ENCODE measurements at places on chromosomes 11 and 22.

GRCh38 chr11:60360621-60361020, 17.7 kb upstream of the MS4A7 start:
- DNase-seq = no peak

DNA sequence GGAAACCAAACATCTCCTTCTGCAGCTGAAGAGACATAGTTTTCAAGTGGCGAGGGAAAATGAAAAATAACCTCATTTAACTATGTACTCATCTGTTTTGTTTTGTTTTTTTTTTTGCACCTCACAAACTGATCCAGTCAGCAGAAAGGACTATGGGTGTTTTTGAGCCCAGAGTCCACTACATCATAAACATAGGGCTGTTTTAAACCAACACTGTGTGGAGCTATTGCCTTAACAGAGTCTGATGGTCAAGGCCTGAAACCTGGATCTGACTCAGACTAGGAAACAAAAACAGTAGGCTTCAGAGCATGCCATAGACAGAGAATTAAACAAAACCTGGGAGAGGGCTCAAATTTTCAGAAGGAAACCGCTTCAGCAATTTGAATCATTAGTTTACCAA, 99.3 kb upstream of the FSHB start:
- DNase-seq = no peak

- DNase-seq = no peak
These were observed 91.0 kb downstream of the WNT7B start for GRCh38 chr22:45885941-45886395.

DNA sequence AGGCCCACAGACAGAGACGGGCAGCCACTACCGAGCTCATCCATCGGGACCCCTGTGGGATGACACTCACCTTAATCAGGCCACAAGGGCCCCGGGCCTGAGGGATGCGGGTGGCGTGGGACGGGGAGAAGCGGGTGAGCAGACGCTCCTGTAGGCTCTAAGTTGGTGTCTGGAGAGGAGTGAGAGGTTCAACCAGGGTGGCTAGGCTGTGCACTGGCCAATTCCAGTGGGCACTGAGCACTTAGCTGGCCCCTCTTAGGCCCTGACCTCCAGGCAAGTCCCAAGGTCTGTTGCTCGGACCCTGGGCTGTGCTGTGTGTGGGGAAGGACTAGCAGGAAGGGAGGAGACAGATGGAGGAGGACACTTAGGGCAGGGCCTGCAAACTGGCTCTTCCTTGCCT, 139.3 kb downstream of the ST3GAL4 start:
- DNase-seq = no peak

- no peak for DNase-seq
These were observed 84.1 kb downstream of the NXPE2 start for GRCh38 chr11:114762408-114762807.

GRCh38 chr11:17145972-17146371, 61.8 kb downstream of the PIK3C2A start:
- DNase-seq = no peak

GRCh38 chr11:2663915-2664314, 35.9 kb downstream of the KCNQ1OT1 start:
- no peak for DNase-seq

GRCh38 chr11:31818874-31819331, 7.8 kb upstream of the PAX6 start:
- DNase-seq = no peak

GRCh38 chr11:103928802-103929161, 107.7 kb upstream of the DDI1 start:
- DNase-seq = no peak

DNA sequence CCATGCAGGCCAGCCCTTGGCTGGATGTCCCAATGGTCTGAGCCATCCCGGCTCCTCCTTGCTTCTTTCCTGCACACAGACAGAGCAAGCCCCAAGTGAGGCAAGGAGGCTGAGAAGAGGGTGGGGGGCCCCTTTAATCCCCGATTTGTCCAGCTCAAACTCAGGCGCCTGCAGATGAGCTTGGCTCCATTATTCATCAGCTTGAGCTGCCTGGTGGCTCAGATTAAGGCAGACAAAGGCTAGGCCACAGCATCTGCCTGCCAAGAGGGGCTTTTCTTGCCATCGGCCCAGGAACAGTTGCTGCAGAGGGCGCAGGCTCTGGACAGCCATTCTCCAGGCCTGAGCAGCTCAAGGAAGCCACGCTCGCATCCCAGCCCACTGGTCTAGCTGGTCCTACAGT, 35.4 kb downstream of the LMO1 start:
- DNase-seq = no peak

GRCh38 chr11:77131560-77131959, 3.5 kb downstream of the MYO7A start:
- DNase-seq = no peak

DNA sequence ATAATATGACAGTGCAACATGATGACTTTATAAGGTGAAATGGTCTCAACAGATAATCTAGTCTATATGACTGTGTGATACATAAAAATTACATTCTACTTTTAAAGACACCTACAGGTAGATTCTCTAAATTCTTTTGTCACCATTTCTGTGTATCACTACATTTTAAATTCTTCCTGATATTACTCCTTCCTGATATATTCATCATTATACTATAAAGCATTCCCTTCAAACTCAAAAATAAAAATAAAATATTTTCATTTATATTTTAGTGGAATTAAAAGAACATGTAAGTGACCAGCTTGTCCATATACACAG, 1062.3 kb downstream of the DLG2 start:
- no peak for DNase-seq

DNA sequence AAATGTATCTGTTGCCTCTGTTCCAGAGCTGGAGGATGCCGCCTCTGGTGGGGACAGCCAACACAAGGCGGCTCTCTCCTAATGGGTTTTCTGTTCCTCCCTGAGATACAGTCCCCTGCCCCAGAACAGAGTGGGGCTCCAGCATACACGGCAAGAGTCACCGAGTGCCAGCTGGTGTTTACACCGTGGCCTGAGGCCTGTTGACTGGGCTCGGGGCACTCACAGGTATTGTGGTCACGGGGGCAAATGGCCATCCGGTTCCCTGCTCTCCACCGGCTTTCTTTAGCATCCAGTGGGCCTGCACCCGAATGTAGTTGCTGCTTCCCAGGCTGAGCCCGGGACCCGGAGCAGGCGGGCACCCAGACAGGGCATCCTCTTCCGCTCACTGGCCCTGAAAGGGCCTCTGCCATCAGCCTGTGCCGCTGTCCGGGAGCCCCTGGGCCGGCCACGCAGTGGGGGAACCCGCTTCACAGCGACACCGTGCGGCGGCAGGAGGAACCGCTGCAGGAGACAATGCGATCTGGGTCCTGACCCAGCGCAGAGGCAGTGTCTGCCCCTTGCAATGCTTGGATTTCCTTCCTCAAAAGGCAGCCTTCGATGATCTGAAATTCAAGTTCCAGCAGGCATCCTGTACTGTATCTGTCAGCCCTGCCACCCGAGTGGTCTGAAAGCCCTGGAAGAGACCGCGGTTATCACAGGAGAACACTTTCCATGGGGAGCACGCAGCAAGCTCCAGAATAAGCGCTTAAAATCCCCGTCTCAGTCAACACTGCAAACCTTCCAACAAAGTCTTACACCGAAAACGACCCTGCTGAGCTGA, 859 bp upstream of the KRTAP5-5 start:
- DNase-seq = peak; percentile 62

DNA sequence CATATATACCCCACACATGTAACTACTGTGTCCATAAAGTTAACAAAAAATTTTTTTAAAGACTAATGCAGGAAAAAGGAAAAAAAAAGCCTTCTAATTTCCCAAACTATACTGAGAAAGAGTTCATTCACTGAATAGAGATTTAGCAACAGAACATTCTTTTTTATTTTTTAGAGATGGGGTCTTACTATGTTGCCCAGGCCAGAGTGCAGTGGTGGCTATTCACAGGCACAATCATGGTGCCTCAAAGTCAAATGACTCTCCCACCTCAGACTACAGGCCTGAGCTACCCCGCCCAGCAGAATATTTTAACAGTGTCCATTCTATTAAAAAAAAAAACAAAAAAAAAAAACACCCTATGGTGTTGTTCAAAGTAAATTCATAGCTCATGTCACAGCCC, 25.7 kb downstream of the DGCR2 start:
- no peak for DNase-seq

GRCh38 chr22:37662039-37662438, 3.5 kb downstream of the PDXP start:
- DNase-seq = no peak

DNA sequence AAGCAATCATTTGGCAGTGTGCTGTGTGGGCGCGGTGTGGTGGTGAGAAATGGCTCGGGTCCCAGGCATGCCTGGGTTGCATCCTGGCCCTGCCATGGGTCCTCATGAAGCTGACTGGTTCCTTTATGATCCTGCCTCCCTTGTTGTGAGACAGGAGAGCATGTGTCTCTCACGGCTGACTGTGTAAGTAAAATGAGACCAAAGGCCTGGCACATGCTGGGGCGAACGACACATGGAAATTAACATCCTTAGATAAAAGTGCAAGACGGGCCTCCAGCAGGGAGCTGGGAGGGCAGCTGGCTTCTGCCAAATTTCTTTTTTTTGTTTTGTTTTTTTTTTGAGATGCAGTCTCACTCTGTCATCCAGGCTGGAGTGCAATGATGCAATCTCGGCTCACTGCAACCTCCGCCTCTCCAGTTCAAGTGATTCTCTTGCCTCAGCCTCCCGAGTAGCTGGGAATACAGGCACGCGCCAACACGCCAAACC, 9.4 kb upstream of the FBLN1 start:
- DNase-seq = no peak

DNA sequence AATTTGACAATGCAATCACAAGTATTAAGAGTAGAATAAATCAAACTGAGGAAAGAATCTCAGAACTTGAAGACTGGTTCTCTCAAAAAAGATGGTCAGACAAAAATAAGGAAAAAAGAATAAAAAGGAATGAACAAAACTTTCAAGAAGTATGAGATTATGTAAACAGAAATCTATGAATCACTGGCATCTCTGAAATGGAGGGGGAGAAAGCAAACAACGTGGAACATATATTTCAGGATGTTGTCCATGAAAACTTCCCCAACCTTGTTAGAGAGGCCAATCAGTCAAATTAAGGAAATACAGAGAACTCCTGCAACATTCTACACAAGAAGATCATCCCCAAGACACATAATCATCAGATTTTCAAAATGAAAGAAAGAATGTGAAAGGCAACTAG, 235.7 kb downstream of the SBF2 start:
- no peak for DNase-seq

DNA sequence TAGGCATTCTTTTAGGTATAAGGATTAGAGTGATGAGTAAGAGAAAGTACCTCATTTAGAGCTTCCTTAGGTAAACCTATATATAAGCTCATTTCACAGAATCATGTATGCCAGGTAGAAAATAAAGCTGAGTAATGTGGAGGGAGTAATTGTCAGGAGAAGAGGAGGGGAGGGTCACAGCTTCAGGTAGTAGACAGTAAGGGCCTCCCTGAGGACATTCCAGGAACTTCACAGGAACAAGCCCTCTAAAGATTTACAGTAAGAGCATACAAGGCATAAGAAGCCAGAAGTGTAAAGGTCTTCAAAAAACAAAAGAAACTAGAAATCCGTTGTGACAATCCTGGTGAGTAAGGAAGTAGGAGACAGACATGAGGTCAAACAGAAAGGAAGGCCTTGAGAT, 57.6 kb downstream of the USP47 start:
- DNase-seq = no peak
